ENCODE measurements at places on chromosomes 4 and X.
A peak's percentile ranks its signal among the peaks of the same experiment; 100 is the strongest.

DNA sequence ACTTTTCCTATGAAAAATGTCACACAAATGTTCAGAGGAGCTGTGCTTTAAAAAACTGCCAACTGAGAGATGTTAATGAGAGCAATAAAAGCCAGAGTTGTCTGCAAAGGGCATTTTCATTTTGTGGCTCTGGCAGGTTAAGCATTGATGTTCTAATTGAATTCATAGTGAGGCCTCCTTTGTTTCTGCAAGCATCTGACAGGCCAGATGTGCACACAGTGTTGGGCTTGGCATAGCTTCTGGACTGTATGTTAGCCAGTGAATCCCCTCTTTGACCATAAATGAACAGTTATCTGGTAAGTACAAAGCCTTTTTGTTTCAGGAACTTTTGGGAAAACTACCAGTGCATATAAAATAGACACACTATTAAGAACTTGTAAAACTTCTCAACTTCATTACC is 81.9 kb downstream of the JADE3 start:
- DNase-seq = no peak

DNA sequence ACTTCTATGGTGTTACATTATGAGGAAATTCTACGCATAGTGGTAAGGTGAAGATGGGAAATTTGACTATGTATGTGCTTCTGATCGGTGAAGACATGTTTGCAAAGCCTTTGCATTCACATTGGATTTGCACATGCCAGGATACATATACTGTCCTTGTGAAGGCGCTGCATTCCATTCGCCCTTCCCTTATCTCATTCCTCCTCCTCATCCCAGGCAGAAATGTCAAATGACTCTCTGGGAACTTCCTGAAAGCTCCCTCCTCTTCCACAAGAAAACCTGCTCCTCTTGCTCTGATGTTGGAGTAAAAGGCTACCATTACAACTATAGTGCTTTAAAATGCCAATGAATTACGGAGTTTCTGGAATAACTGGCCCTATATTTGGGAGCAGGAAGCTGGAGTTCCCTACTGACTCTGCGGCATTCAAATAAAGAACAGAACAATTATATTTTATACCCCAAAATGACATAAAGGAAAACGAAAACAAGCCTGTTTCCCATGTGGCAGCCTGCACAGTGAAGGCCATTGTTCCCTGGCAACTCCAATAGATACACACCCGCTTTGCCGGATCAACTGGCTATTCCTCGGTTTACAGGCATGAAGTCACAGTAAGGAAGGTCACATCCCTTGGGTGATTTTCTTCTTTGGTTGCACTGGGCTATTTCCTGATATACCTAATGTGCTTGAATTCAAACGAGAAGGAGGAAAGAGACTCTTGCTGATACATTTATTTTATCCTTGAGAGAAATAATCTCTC is 84.5 kb downstream of the AREG start:
- no peak for DNase-seq

- peak; percentile 41 for DNase-seq
These were observed 43.5 kb downstream of the NUDT9 start for GRCh38 chr4:87465739-87466366.

- no peak for DNase-seq
These were observed 28.3 kb upstream of the MAP9 start for GRCh38 chr4:155405059-155405458.

GRCh38 chr4:166399021-166399420 is 526.0 kb downstream of the TLL1 start:
- no peak for DNase-seq

DNA sequence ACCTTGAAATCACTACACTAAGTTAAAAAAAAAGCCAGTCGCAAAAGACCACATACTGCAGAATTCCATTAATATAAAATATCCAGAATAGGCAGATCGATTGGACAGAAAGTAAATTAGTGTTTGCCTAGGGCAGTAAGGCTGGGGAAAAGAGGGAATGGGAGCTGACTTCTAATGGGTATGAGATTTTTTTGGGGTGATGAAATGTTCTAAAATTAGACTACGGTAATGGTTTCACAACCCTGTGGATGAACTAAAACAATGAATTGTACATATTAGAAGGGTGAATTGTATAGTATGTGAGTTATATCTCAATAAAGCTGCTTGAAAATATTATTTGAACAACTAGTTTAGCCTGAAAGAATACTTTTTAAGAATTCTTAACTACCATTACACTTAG is 6.7 kb upstream of the GPRIN3 start:
- no peak for DNase-seq

- DNase-seq = no peak
These were observed 200.8 kb upstream of the GIMD1 start for GRCh38 chr4:106569146-106570031.

DNA sequence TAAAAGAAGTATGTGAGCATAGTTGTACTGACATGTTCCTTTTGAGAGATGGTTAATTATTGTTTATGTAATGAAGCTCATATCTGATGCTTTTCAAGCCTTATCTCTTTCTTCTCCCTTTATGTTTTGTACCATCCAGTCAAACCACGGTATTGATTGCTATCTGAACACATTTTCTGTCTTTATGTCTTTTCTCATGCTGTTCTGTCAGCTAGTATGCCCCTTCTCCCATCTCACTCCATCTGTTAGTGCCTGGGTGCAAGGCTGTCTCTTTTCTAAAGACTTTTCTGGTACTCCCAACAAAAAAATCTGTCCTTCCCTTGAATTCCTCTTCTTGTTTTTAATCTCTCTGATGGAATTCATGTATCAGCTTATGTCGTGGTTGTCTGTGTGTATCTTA is 883.8 kb upstream of the IGFBP7 start:
- DNase-seq = no peak

GRCh38 chr4:39613093-39613656 is 25.5 kb downstream of the SMIM14 start:
- DNase-seq = no peak
